ENCODE measurements at places on chromosomes 7 and 10. TPM values are rescaled to one million over a fixed set of nuclear protein-coding genes. Genes with fewer than 3 reads are reported as not detected.

The CALY gene
- 1.1 TPM for polyA plus RNA-seq

The GPR26 gene
- not detected for polyA plus RNA-seq

The IGFBP1 gene
- polyA plus RNA-seq = 0.04 TPM

The EFCAB10 gene
- not detected for polyA plus RNA-seq

The C1QL3 gene
- 0.05 TPM for polyA plus RNA-seq

The NPTX2 gene
- 12.1 TPM for polyA plus RNA-seq

The NPFFR1 gene
- polyA plus RNA-seq = 0.01 TPM

The TDRD1 gene
- polyA plus RNA-seq = 0.04 TPM

The BLNK gene
- polyA plus RNA-seq = 1.9 TPM

The ST7 gene
- polyA plus RNA-seq = 14.7 TPM

The MSS51 gene
- 0.60 TPM for polyA plus RNA-seq

The EVX1 gene
- polyA plus RNA-seq = 2.0 TPM

The CDNF gene
- polyA plus RNA-seq = 0.86 TPM

The ANXA8L1 gene
- 12.0 TPM for polyA plus RNA-seq

The SPACDR gene
- 0.62 TPM for polyA plus RNA-seq

The SOSTDC1 gene
- 2.3 TPM for polyA plus RNA-seq

DNA sequence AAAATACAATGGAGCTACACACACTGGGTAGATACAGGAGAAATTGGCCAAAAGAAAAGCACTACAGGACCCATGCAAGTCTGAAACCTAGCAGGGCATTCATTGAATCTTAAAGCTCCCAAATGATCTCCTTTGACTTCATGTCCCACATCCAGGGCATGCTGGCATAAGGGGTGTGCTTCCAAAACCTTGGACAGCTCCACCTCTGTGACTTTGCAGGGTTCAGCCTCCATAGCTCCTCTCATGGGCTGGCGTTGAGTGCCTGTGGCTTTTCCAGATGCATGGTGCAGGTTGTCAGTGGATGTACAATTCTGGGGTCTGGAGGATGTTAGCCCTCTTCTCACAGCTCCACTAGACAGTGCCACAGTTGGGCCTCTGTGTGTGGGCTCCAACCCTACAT, 626.3 kb upstream of the POT1 start:
- no peak for DNase-seq

DNA sequence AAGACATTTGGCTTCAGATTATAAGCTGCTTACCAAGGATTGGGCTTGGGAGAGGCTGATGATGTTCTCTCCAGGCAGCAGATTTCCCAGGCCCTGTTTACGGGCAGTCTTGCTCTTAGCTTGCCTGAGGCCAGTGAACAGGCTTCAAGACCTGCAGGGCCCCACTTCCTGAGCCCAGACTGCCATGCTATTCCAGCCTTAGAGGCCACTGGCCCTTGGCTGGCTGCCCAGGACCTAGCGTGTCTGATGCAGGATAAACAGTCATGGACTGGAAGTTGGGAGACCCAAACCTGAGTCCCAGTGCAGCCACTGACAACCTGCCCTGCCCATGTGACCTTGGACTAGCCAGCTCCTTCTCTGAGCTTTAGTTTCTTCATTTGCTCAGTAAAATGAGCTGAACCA, 2.9 kb downstream of the PRXL2A start:
- no peak for DNase-seq

- no peak for DNase-seq
These were observed 7.3 kb downstream of the ASB13 start for GRCh38 chr10:5658871-5659618.

GRCh38 chr10:64037071-64037661, 516.0 kb downstream of the REEP3 start:
- DNase-seq = no peak

- no peak for DNase-seq
These were observed 128.9 kb downstream of the DOCK1 start for GRCh38 chr10:127034034-127034633.

GRCh38 chr7:82156893-82157292, 286.7 kb downstream of the CACNA2D1 start:
- no peak for DNase-seq

GRCh38 chr7:102817616-102818573, 69.1 kb downstream of the FAM185A start:
- DNase-seq = no peak

GRCh38 chr10:101570428-101571270, 17.4 kb downstream of the POLL start:
- no peak for DNase-seq

- DNase-seq = no peak
These were observed 106.6 kb downstream of the GRID1 start for GRCh38 chr10:86259901-86260562.

DNA sequence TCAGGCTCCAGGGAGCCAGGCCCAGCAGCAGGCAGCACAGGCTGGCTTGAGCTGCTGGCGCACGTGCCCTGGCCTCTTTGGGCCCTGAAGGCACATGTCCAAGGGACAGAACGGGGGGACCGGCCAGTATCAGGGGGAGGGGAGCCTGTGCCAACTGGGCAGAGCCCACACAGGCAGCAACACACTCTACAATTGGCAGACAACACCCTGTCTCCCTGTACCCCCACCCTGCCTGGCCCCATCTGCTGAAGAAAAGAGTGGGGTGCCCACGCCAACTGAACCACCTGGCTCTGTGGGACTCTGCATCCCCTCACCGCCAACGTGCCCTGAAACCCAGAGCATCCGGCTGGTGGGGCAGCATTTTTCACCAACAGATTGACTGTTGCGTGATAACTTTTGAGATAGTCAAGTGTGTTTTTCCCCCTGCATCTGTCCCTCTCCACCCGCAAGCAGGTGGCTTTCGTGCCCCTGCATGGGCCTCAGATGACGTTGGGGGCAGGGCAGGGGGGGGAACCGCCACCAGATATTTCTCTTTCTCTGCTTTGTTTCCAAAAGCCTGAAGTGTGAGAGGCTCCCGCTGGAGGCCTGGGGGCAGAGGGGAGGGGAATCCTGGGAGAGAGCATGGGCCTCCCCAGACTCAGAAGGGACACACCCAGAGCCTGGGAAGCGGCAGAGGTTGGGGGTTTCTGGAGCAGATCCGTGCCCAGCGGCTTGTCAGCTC, 21.8 kb downstream of the SLIT1 start:
- DNase-seq = no peak

- DNase-seq = no peak
These were observed 44.0 kb upstream of the CRTAC1 start for GRCh38 chr10:98074315-98074911.

DNA sequence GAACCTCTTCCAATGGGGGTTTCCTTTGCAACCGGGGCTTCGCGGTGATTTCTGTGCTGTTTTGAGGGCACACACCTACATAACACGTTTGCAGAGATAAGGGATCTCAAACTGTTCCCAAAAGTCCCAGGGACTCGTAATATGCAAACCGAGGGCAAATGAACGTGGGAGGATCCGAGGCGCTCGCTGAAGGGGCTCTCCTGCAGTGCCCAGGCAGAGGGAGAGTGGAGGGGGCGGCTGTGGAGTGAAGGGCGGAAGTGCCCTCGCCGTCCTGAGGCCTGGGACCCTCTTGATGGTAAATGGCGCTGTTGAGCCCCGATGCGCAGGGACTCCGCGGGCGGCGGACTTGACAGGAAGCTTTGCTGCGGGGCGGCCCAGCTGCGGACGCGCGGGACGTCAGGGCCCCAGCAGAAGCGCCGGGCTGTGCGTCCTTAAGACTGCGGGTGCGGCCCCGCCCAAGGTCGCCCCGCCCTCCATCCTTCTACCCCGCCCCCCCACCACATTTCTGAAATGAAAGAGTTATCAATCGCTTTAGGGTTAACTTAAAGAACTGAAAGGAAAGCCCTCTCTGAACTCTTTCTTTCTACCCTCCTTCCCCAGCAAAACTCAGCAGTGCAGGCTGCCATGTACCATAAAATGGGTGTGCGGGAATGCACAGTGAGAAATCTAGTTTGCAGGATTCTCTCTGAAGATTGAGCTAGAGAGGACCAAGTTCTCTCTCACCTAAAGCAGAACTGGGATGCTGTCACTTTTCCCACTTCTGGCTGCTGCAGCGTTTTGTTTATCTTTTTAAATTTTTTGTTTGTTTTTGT, 151.8 kb upstream of the YAE1 start:
- DNase-seq = no peak

DNA sequence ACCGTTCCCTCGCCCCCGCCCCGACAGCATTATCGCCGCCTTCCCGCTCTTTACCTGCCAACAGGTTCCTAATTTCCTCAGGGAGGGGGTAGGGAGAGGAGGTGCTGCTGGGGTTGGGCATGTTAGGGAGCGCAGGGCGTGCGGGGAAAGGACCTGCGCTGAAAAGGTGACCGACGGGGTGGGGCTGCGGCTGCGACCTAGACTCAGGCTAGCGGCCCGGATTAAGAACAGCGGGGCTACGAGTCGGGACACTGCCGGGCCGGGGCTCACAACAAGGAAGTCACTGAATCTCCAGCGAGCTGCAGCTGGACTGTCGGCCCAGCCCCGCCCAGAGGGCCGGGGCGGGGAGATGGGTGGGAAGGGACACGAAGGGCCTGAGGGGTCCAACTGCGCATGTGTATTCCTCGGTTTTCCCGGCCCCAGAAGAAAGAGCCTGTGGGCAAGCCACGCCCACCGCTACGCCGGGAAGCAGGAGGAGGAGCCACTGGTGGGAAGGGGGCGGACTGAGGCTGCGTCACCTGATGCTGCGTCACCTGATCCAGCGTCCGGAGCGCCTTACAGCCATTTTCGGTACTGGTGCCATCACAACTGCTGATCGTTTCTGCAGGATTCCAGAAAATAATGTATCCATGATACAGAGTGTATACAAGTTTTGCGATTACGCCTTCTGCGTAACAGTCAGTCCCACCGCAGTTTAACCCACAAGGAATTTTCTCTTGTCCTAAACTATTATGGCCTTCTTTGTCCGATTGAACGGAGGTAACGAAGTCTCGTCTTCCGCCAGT, at the start of gene SKAP2:
Gene SKAP2, minus strand, starts transcription at position 282 of the 785 bp plus-strand sequence. Its CDS starts 161 bp downstream, at position 121.
- DNase-seq = peak; percentile 98

DNA sequence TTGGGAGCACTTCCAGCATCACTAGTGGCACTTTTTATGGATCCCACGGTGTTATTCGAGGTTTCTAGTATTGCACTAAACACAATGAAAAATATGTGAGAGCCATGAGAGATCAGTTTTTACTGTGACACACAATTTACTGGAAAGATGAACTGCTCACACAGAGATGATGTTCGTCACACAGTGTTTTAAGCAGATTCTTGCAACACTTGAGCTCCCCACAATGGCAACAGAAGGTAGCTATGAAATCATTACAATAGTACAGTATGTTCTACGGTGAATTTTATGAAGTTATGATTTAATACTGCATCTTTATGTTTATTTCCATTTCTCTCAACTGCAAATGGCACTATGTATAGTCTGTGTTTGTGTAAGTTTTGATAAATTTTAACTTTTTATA, 27.4 kb upstream of the ENTPD1 start:
- no peak for DNase-seq

GRCh38 chr7:125563557-125563956, 633.9 kb upstream of the POT1 start:
- no peak for DNase-seq

DNA sequence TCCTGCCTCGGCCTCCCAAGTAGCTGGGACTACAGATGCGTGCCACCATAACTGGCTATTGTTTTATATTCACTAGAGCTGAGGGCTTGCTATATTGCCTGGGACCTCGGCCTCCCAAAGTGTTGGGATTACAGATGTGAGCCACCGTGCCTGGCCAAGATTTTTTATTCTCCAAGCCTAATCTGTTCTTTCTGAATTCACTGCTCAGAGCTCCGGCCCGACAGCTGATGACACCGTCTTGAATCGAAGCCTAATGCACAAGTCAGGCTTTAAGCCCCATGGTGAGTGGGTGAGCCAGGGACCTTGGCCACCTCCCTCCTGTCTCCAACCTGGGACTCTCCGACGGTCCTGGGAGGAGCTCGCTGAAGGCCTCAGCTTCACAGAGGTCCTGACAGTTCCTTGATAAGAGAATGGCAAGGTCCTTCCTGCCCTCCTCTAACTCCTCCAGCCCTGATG, 338.9 kb downstream of the WDR37 start:
- no peak for DNase-seq

GRCh38 chr7:149666360-149666945, 106.9 kb downstream of the ZNF467 start:
- no peak for DNase-seq

- no peak for DNase-seq
These were observed 464 bp downstream of the KIAA1217 start for GRCh38 chr10:24209432-24209771.

- no peak for DNase-seq
These were observed 135.5 kb downstream of the NPY start for GRCh38 chr7:24419511-24419910.

- no peak for DNase-seq
These were observed 27.9 kb downstream of the PON3 start for GRCh38 chr7:95368235-95368634.

GRCh38 chr7:149381245-149381644, 79.6 kb downstream of the ZNF777 start:
- DNase-seq = no peak

- no peak for DNase-seq
These were observed 5.4 kb upstream of the GRM8 start for GRCh38 chr7:127258111-127258510.

GRCh38 chr10:50440489-50440888, 183.3 kb downstream of the SGMS1 start:
- DNase-seq = no peak

DNA sequence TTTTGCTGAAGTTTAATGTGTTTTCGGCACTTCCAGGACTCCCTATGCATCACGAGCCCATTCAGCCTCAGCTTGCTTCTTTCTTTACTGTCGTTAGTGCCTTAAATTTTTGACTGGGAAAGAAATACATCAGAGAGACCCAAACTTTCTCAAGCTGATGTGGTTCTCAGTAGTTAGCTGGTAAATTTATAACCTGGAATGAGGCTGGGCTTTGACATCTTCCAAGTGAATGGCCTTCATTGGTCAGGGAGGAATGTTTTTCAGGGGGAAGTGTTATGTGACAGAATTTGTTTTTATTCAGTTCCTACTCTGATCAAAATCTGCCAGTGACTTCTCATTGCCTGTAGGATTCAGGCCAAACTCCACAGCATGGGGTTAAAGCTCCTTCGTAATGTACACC, 296.9 kb downstream of the SORCS3 start:
- DNase-seq = no peak

GRCh38 chr10:102485093-102485784, 17.3 kb downstream of the ACTR1A start:
- DNase-seq = no peak

GRCh38 chr10:91190388-91190870, 30.0 kb upstream of the PCGF5 start:
- no peak for DNase-seq

GRCh38 chr10:16439295-16439694, 2.5 kb downstream of the PTER start:
- DNase-seq = no peak

Data from urinary bladder (tissue), 4 donors.